Caudate nucleus (tissue), 63 donors: ENCODE measurements at places on chromosomes 6 and 20.

GRCh38 chr6:56637640-56638039 is 5.0 kb downstream of the DST start:
- no peak for DNase-seq

GRCh38 chr6:139650941-139651340 is 276.5 kb upstream of the CITED2 start:
- DNase-seq = no peak

DNA sequence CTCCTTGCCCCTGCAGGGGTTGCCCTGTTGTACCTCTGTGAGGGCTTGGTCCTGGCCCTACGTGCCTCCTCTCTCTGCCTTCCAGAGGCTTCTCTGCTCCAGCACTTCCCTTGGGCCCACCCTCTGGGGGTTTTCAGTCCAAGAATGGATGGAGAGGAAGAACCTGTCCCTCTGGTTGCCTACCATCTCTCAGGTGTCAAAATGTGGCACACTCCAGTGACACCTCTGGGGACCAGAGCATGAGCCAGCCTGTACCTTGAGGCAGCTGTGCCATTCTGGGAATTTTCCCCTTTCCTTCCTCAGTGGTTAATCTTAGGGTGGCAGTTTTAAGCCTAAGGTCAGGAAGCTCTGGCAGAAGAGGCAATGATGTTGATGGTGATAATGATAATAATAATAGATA is 115.2 kb upstream of the ARMC2 start:
- DNase-seq = no peak

DNA sequence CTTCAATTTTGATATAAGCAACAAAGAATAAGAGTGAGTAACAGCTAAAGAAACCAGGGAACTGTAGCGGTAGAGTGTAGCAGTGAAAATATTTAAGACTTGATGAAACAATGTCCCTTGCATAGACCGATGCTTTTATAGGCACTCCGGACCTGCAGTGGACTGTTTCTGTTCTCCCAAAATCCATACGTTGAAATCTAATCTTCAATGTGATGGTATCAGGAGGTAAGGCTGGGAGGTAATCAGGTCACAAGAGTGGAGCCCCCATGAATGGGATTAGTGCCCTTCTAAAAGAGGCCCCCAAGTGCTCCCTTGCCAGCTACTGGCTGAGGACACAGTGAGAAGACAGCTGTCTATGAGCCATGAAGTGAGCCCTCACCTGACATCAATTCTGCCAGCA is 260.4 kb downstream of the ADGB start:
- no peak for DNase-seq

DNA sequence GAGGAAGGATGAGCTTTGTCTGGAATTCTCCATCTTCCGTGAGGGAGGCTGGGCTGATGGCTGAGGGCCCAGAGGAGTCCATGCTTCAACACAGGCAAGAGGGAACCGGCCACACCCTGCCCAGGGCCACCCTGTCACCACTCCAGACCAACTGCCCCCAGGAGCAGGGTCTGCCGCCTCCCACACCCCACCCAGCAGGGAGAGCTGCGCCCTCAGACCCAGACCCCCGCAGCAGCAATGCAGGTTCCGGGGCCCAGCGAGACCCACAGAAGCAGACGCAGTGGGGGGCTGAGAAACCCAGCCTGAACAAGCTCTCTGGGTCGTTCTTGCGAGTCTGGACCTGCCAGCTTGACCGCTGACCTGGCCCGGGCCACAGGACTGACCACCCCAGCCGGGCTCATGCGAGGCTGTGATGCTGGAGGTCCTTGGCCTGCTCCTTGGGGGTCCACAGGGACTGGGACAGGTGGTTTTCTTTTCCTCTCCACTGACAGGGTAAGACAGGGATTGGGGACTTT is 25.0 kb downstream of the FRMD1 start:
- no peak for DNase-seq

GRCh38 chr6:90098001-90098531 is 198.6 kb downstream of the BACH2 start:
- no peak for DNase-seq

DNA sequence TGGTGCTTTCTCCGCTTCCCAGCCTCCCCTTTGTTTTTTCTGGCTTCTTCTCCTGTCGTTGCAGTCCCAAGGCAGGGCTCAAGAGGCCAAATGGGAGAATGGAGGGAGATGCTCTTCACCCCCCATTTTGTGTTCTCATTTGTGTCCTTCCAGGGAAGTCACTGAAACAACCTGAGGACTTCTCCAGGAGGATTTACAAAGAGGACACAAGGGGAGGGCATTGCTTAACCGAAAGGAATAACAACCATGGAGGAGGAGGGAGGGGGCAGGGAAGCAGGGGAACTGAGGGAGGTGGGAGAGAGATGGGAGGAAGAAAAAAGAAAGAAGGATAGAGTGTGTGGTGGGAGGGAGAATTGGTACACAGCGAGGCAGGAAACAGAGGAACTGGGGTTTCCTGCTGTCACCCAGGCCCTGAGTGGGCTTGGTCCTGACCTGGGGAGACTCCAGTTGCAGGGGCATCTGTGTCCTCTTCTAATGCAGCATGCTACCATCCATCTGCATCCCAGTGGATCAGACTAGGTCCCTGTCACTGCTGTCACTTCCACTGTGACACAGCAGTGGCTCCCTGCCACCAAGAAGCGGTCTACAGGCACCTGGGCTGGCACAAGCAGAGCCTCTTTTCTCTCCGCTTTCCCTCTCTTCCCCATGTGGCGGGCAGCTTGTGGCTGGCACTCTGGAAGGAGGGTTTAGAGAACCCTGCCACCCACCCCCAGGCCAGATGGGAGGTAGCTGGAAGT is 17.1 kb upstream of the MLN start:
- no peak for DNase-seq

DNA sequence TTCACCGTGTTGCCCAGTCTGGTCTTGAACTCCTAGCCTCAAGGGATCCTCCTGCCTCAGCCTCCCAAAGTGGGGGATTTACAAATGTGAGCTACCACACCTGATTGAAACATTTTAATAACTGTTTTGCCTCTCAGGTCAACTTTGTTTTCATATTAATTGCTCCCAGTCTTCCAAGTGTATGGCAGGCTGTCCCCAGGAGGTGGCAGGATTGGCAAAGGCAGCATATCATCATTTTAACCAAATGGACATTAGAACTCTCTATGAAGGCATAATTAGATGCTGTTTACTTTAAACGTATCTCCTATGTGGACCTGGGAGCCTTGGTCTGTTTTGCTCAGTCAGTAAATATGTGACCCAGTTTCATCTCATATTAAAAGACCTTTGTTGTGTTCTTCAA is 59.2 kb upstream of the CSE1L start:
- no peak for DNase-seq

DNA sequence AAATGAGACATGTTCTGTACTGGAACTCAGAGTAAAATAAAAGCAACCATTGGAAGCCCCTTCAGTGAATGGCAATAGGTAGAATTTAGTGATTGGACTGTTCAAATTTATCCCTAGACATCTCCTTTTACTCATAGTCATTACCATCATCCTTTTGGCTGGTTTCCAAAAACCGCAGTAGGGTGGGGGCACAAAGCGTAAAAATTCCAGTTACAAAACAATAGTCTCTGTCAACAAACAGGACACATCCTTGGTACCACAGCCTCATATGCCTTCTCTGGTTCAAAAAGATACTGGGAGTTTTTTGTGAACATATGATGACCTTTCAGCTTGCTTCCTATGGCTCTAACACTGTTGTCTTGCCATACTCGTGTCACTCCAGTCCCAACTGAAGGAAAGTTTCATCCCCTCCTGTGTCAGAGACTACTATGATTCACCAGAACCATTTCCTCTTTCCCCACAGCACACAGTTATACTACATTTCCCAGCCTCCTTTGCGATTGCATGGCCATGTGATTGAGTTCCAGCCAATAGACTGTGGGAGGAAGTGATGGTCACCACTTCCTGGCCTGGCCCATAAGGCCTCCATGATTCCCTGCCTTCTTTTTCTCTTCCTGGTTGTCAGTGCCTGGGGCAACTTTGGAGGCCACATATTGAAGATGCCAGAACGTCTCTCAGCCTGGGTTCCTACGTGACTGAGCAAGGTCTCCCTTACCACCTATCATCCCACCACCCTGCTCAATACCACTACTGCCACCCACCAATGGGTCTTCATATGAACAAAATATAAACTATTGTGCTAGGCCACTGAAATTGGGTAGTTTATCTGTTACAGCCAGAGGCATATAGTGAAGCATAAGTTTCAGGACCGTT is 162.4 kb downstream of the ID4 start:
- DNase-seq = no peak

GRCh38 chr6:44470746-44471145 is 83.2 kb downstream of the CDC5L start:
- no peak for DNase-seq

GRCh38 chr6:24887545-24888140 is 48.1 kb downstream of the RIPOR2 start:
- no peak for DNase-seq

DNA sequence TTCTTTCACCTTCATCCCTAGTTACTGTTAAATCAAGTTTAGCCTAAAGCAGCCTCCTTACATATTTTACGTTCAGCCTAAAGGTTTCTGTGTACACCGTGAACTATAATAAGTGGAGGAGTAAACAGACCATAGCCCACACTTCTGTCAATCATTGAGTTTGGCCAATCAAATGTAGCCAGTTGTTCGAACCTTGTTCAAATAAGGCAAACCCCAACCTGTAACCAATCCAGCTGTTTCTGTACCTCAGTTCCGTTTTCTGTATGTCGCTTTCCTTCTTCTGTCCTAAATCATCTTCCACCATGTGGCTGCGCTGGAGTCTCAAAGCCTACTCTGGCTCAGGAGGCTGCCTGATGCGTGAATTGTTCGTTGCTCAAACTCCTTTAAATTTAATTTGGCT is 1.8 kb upstream of the FBXO30 start:
- no peak for DNase-seq

- DNase-seq = no peak
Observed at GRCh38 chr20:9488063-9488462, 26.3 kb upstream of the LAMP5 start.

DNA sequence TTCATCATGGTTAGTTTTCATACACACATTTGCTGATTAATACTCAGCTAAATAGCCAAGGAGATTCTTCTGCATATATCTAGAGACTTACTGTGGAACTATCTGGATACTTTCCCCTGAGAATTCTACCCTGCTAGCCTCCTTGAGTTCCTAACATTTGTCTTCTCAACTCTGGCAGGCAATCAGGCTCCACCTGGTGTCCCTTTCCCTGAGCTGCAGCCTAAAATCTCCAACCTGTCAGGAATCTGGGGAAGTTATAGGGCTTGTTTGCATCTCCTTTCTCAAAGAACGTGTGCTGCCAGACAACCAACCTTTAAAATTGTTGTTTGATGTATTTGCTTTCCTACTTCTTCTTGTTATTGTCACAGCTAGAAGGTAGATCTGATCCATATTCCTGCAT is 73.4 kb downstream of the FUT9 start:
- no peak for DNase-seq
